ENCODE measurements at places on chromosomes 7 and 10.

DNA sequence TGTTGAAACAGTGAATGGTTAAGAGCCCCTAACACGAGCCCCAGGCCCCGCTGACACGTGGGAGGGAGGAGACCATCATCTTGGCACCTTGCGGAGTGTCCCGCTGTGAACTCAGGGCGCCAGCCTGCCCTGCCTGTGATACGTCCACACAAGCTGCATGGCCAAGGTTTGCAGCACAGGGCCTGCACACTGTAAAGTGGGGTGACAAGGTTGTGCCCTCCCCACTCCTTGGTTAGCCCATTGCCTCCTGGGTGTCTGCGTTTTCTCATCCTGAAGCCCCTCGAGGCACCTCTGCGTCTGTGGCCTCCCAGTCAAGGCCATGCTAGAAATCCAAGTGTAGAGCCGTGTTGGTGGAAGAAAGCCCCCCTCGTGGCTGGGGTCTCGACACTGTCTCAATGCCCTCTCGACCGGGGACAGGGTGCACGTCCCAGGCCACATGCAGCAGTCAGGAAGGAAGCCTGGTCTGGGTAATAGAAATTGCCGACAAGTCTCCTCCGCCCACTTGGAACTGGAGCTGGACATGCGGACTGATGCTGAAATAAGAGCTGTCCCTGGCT lies 192.1 kb downstream of the DNAJB6 start:
- no peak for DNase-seq

GRCh38 chr10:29535012-29535777 lies 99.6 kb downstream of the SVIL start:
- DNase-seq, result no peak

DNA sequence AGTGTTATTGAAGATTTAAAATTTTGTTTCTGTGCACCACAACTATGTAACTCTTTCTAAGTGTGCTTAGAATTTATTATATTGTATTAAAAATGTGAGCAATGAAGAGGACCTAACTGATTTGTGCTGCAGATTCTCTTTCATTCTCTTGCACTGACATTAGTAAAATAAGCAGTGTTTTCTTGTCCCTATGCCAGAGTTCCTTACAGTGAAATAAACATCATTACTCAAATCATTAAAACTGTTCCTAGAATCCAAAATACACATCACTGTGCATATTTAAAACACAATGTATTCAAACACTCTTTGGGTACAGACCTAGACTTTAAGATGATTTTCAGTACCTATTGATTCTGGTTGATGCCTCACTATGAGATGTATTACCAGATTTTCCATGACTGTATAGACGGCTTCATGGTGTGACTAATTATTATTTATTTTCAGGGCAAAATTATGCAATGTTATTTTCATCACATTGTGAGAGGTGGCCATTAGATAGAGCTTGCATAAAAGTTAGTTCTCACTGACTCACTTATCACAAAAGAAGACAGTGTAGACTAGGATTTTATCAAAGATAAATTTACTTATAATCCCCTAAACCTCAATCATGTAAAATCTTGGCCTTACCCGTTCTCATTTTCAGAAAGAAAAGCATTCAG lies 93.4 kb downstream of the PTPRZ1 start:
- no peak for DNase-seq

- no peak for DNase-seq
Observed at GRCh38 chr10:109467551-109467950, 455.8 kb downstream of the XPNPEP1 start.

All from GM06990 (cell line).